NCI-H2081 (cell line): ENCODE measurements at places on chromosomes 3 and 15.

DNA sequence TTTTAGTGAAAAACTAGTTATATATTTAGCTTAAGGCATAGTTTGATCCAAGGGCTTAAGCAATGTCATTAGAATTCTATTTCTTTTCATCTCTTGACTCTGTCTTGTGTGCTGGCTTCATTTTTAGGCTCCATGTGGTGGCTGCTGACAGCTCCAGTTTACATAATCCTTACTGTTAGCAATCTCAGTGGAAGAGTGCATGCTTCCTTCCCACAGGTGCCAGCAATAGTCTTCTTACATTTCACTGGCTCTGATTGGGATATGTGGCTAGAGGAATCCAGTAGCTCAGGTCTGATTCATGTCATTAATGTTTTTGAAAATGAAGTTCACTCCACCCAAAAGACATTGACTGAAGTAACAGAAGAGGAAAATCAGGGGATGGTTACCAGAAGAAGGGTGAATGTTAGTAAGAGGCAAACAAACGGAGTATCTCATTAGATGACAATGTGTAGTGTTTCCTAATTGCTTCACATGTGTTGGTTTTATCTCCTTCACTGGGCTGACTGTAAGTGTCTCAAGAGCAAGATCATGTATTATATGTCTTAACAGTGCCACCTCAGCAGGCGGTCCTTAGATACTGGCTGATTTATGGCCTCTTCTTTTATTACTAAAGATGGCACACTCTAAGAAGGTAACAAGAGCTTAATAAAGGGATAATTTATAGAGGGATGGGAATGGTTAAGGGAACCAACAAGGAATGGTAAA is 25.6 kb upstream of the TCF12 start:
- no peak for DNase-seq

- no peak for DNase-seq
These were observed 44.5 kb downstream of the OSBPL10 start for GRCh38 chr3:31936420-31937060.

GRCh38 chr15:70519616-70520015 is 243.7 kb downstream of the UACA start:
- DNase-seq = no peak

- DNase-seq = no peak
These were observed 33.6 kb downstream of the HEG1 start for GRCh38 chr3:125022206-125022605.

DNA sequence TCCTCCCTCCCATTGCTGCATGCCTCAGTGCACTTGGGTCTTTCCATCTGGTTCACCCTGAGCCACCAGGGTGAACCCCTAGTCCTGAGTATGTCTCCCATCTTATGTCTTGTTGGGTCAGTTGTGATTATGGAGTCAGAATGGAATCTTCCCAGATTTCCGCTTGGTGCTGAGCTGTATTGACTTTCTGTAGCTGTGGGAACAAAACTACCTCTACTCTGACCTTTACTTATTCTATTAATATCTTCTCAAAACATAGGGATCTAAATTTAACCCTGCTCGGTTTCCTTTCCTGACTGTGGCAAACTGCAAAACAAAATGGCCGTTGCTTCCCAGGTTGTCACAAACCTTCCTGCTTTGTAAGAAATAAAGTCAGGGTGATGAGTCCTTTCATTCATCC is 295.8 kb upstream of the LYSMD4 start:
- DNase-seq = no peak

DNA sequence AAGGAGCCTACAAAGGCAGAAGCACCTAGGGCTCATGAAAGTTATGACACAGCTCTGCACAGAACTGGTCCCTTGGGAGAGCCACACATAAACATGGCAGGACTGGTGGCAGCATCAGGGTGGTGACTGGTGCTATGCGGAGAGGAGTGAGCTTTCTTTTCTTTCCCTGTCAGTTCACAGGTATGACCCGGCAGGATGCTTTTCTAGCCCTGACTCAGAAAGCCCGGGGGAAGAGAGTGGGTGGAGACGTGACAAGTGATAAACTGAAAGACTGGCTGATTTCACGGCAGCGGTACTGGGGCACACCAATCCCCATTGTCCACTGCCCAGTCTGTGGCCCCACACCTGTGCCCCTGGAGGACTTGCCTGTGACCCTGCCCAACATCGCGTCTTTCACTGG is 103.0 kb downstream of the LARS2 start:
- no peak for DNase-seq

- DNase-seq = no peak
These were observed 59.5 kb upstream of the CTSH start for GRCh38 chr15:79004336-79004735.

DNA sequence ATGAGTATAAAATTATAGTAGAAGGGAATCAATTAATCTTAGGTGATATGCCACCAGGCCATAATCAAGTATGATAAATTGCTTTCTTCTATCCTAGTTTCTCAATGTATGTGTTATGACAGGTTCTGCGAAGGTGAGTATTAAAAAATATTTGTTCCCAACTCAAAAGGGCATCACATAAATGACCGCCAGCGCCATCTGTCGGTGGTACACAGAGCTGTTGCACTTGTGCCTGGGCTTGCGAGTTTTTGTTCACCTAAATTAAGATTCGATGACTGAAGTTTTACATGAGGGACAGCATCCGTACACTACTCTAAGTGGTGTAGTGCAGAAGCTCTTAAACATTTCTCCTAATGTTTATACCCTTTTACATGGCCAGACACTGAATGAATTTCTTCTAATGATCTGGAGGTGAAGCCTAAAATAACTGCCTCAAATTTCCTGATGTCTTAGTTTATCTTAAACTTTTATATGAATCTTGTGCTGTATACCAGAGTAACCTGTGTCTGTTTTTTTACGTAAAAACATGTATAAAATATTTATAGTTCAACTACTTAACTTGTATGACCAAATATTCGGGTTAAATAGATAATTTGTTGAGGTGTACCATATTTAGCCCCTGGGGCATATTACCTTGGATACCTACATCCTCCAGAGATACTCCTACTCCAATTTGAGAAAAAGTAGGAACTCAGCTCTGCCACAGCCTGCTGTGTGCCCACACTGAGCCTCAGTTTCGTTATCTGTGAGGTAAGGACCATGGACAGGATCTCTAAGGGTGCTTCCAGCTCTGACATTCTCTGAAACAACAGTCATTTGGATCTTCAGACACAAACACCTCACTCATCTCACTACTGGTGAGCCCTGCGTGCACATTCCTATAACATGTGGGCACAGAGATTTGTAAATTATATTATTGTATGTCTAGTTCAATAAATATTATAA is 365.6 kb downstream of the MAGI1 start:
- DNase-seq = peak; percentile 52
